ENCODE measurements at places on chromosomes 5 and 9.

DNA sequence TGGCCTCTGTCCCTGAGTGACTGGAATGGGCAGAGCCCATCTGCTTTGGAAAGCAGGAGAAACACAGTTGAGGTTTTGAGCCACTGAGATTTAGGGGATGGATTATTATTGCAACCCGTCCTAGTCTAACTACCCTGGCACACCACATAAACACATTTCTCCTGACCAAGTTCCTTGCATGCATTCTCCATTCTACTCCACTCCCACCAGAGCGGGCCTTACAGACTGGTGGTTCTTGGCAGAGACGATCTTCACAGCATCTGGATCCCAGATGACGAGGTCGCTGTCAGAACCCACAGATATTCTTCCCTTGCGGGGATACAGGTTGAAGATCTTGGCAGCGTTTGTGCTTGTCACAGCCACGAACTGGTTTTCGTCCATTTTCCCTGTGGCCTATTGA is 111.0 kb downstream of the DPYSL3 start:
- DNase-seq = no peak

GRCh38 chr9:116387934-116388698 is 234.5 kb downstream of the PAPPA start:
- DNase-seq = no peak

- no peak for DNase-seq
These were observed 28.9 kb downstream of the HABP4 start for GRCh38 chr9:96478829-96479371.

DNA sequence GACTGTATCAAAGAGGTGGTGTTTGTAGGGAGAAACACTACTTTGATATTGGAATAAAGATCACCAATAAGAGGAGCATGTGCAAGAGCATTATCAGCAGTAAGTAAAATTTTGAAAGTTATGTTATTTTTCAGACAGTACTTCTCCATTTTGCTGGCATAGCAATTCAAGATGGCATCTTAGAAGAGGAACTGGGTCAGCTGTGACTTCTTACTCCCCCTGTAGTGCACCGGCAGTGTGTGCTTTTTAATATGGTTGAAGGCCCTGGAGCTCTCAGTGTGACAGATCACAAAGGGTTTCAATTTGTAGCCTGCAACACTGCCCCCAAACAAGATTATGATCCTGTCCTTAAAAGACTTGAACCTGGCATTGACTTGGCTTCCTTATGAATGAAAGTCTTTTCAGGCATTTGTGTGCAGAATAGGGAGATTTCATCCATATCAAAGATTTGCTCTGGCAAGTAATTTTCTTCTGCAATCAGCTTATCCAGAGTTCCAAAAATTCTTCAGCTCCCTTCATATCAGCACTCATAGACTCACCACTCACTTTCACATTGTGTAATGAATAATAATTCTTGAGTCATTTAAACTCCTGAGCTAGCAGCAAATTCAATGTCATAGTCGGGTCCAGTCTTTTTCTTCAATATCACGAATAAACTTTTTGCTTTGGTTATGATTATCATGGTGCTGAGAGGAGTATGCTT is 105.7 kb upstream of the MAMDC2 start:
- DNase-seq = no peak

- DNase-seq = no peak
These were observed 172.3 kb downstream of the PDZD2 start for GRCh38 chr5:31811210-31811609.

GRCh38 chr5:35454011-35454525 is 163.6 kb upstream of the SPEF2 start:
- no peak for DNase-seq

DNA sequence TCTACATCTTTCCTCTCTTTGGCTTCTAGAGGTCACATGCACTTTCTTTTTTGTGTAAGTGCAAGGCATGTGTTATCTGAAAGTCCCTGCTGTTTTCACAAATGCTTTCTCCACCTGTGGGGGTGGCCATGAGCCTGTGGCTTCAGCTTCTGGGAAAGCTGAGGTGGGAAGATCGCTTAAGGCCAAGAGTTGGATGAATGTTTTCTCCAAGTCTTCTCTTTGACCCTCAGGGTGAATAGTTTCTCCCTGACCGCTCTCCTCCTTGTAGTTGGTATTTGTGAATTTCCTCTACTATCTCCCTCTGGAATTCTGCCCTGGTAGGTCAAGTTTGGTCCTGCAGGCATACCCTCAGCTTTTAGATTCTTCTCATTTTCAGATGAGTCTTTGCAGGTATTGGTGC is 74.2 kb downstream of the UGCG start:
- DNase-seq = no peak

DNA sequence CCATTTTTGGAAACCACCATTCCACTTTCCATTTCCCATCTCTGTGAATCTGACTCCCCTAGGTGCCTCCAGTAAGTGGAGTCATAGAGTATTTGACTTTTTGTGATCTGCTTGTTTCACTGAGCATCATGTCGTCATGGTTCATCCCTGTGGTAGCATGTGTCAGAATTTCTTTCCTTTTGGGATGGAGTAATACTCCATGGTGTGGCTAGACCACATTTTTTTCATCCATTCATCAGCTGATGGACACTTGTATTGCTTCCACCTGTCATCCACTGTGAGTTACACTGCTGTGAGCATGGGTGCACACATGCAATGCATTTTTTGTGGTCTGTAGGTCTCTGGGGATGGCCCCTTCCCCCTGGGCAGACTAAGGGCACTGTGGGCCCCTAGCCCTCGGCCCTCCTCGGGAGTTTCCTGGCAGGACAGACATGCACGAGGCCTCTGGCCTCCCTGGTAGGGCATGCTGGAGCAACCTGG is 115.9 kb downstream of the GADD45G start:
- DNase-seq = no peak

- DNase-seq = no peak
These were observed 72.5 kb downstream of the BASP1 start for GRCh38 chr5:17289681-17290539.

GRCh38 chr9:71036501-71036900 is 84.9 kb downstream of the TRPM3 start:
- peak; percentile 65 for DNase-seq
